Activated T-helper 1 cell treated with anti-CD3 and anti-CD28 coated beads, Interleukin-12 subunit alpha, Interleukin-12 subunit beta, Interleukin-2, Interleukin-4 antibody, amounts not matched to agents 30 ng/mL and 10 ng/mL and 1 ng/mL, durations not matched to agents 14 hours and 24 hours and 36 hours (primary cell): ENCODE measurements at places on chromosomes 5 and 9. TPM values are rescaled to one million over a fixed set of nuclear protein-coding genes. Genes with fewer than 3 reads are reported as not detected.

DNA sequence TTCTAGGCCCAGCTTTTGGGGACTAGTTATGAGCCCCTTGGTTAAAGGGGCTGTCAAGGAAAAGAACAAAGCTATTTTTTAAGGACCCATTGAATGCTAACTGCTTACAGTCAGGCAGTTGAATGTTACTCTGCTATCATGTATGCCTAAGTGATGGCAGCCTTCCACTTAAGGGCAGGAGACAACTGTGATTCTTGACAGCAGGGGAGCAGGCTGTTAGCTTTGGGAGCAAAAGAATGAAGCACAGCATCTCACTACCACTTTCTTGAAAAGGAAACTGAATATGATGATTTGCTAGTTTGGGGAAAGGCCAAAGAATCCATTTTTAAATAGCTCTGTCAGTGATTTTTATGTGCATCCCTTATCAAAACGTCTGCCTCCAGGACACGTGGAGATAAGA, 221.6 kb downstream of the SH3GL2 start:
- DNase-seq, result no peak

DNA sequence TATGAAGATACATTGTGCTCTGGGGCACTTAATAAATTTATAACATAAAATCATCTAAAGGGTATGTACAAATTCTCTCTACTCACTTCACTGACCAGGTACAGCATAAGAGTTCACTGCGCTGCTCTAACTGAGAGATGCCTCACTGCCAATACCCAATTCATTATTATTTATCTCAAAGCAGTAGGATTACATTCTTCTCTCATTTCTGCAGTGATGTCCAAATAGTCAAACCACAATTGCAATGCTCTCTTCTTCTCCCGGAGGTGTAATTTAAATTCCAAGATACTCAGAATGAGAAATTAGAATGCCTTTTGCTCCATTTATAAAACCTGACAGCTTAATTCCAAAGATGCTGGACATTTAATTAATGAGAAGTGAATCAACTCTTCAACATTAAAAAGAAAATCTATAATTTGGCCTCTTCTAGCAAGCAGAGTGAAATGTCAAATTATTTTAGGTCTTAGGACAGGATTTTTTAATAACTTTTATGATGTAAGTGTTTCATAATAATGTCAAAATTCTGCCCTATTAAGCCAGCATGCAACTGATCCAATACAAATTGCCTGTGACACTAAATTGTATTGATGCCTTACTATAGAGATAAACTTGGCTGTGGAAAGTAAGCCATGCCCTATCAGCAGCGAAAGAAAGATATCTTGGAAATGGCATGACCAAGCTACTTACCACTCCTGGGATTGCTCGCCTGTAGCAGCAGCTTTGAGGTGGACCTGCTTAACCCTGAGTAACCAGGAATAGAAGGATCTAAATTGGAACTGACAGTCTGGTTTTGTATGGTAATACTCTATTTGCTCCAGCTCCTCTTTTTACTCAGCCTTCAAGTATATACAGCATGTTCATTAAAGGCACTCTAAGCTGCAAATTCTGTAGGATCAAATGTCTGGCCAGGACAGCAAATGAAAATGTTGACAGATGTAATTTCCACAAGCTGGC, 374.2 kb upstream of the TYRP1 start:
- DNase-seq, result no peak

DNA sequence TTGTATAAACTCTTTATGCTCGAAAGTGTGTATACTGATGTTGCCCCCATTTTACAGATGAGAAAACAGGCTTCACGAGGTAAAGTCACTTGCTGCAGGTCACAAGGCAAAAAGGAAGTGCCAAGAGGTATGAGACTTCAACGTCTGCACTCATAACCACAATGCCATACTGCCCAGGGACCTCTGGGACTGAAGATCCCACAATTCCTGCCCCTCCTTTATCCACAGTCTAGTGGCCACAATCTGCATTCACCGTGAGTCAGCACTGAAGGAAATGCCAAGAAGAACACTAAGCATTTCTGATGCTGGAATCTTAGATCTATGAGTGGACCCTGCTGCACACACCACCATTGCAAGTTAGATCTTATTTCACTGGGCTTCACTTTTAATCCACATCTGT, 37.3 kb downstream of the MED27 start:
- DNase-seq, result no peak

IL13 gene
- total RNA-seq, result 294 and 308 TPM in 2 replicates
